Gastroesophageal sphincter (tissue), 4 donors: ENCODE measurements at places on chromosomes 2 and 18. TPM values are rescaled to one million over a fixed set of nuclear protein-coding genes. Genes with fewer than 3 reads are reported as not detected.

GRCh38 chr2:48525269-48525943, 4.5 kb upstream of the STON1 start:
- peak; percentile 30 for ATAC-seq

DNA sequence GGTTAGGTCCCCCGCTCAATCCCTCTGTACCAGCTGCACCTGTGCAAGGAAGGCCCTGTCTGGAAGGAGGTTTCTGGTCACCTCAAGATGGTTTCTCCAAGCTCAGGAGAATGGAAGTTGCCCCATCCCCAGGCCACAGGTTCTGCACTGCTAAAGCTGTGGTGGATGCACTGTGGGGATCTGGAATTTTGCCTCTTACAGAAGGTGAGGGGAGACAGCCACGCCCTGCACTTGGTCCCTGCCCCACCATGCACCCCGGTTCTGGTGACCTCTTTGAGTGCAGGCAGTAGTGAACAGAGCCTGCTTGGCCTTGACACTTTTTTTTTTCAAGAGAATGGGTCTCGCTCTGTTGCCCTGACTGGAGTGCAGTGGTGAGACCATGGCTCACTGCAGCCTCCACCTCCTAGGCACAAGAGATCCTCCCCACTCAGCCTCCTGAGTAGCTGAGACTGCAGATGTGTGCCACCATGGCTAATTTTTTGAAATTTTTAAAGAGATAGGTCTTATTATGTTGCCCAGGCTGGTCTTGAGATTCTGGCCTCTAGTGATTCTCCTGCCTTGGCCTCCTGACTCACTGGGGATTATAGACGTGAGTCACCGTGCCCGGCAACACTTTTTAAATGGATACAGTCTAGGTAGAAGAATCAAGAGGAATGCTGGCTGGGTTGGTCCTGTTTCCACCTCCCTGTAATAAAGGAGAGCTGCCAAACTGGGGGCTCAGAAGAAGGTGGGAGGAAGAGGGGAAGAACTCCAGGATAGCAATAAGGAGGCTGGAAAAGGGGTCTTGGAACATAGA, 5.8 kb upstream of the NT5DC4 start:
- ATAC-seq = no peak

- no peak for ATAC-seq
These were observed 200.0 kb downstream of the TSN start for GRCh38 chr2:121955426-121955825.

DNA sequence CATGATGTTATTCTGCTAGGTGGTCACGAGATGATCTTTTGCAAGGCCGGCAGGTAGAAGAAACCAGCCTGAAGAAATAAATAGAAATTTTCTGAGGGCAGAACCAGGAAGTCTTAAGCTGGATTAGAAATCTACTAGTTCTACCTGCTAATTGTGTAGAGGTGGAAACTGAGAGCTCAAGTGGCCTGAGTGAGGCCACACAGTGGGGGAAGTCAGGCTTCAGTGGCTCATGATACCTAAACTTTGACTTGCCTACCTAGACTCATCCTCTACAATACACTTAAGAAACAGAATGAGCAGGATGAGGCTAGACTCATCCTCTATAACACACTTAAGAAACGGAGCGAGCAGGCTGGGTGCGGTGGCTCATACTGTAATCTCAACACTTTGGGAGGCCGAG, 134.9 kb upstream of the NDUFV2 start:
- no peak for ATAC-seq

DNA sequence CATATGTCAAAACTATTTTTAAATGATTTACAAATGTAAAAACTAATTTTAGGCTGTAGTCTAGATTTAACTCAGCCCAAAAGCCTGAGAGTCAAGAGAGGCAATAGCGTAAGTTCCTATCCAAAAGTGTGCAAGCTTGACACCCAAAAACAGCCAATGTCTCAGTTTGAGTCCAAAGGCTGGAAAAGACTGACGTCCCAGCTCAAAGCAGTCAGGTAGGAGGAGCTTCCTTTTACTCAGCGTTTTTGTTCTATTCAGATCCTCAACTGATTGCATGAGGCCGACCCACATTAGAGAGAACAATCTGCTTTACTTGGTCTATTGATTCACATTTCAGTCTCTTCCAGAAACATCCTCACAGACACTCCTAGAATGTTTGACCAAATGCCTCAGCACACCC, 51.8 kb downstream of the MYL12B start:
- no peak for ATAC-seq

GRCh38 chr18:12076424-12077140, 17.1 kb upstream of the ANKRD62 start:
- ATAC-seq = peak; percentile 92

DNA sequence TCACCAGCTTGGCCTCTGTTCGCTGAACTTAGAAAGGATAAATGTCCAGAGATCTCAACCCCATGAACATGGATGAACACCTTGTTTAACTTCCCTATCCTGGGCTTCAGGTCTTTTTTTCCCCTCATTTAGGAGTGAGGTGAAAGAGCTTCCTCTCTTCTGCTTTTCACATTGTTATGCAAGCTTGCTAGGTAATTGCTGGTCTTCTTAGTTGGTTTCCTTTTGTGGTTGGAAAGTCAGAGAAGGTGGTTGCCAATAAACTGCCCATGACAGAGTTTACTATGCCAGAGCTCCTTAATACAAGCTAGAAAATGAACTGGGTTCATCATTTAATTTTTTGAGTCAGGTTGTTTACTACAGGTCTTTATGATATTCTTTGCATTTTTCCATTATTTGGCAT, 16.6 kb downstream of the SLC9A4 start:
- no peak for ATAC-seq

- ATAC-seq = no peak
These were observed 44.1 kb downstream of the CABLES1 start for GRCh38 chr18:23179416-23179815.

- peak; percentile 79 for ATAC-seq
These were observed 59.2 kb downstream of the IL1R2 start for GRCh38 chr2:102050854-102051391.

DNA sequence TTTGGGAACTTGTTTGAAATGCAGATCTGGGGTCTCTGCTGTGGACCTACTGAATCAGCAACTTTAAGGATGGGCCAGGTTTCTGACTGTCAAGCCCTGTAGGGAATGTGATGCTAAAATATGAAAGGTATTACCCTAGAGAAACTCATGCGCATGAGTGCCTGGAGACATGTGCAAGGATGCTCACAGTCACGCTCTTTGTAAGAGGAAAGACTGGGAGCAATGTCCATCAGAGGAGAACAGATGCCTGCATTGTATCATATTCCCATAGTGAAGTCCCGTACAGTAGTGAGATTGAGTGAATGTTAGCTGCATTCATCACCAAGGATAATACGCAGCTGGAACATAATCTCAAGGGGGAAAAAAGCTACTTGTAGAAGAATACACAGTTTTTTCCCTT, 14.1 kb downstream of the ZNF407 start:
- ATAC-seq = no peak

- ATAC-seq = no peak
These were observed 230.1 kb upstream of the PXDN start for GRCh38 chr2:1974397-1974796.

DNA sequence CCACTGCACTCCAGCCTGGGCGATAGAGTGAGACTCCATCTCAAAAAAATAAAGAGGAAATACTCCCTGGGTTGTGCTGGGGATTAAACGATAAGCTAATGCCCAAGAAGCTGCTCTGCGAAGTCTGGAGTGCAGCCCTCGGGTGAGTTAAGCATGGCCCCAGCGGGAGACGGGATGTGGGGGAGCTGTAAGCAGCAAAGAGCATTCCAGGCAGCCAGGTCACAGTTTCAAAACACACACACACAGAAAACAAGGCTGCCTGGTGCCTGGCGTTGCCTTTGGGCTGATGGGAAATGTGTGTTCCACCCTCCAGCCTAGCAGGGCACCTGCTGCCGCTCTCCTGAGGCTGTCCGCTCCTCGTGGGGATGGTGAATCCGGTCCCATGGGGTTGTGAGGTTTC, 24.1 kb downstream of the ODC1 start:
- ATAC-seq = no peak

GRCh38 chr2:222747526-222748160, 76.2 kb downstream of the MOGAT1 start:
- no peak for ATAC-seq

DNA sequence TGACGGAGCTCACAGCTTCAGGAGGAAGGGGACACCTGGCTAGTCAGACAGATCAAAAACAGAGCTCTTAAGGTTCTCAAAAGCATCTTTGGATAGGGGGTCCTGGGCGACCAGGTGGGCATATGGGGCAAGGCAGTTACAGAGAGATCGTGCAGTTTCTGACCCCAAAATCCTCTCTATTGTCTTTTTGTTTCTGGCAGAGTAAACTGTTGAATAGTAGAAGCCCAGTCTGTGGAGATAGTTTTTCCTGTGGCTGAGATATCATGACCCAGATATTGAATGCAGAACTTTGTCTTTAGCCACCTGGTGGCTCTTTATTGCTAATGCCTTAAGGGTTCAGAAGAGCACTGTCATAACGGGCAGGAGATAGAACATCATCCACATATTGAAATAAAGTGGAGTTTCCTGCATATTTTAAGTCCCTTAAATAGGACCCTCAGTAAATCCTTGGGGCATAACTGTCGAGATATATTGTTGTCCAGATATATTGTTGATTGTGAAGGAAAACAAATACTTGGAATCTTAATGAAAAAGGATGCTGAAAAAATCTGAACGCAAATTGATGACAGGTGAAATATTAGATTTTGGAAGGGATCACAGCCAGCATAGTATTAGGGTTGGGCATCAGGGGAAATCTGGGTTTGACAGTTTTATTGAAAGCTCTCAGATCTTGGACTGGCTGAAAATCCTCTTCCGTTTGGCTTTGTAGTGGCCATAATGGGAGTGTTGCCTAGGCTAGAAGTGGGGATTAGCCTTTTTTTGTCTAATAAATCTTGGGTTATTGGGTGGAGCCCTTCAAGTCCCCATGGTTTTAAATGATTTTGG, 14.1 kb upstream of the ZDBF2 start:
- peak; percentile 50 for ATAC-seq

- ATAC-seq = no peak
These were observed 166.2 kb upstream of the MAP3K20 start for GRCh38 chr2:172909454-172909853.

GRCh38 chr2:202858601-202859000, 13.0 kb downstream of the ICA1L start:
- ATAC-seq = no peak

DNA sequence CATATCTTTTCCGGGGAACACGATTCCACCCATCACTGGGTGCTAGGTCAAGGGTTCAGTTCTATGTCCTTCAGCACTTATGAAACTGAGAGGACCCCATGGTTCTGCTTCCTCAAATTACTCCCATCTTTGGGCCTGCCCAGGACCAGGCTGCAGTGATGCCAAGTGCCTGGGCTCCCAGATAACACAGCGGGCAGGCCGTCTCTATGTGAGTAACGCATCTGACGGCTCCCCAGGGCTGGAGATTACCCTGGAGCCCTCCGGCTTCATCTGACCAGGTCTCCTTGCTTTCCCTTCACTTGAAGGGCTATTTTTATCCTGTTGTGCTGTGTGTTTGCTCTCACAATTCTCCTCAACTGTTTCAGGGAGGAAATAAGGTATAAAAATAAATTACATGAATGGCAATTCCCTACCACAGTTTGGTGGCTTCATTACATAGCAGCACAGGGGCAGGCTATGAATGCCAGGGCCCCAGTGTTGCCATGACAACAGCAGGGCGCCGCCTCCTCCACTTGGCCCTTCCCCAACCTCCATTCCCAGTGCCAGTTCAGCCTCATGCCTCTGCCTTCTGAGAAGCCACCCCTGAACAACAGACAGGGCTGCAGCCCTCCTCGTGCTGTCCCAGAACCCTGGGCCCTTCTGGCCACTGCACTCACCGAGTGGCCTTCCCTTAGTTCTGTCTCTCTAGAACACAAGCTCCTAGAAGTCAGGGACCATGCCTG, 25.4 kb upstream of the TMEM131 start:
- ATAC-seq = no peak

DNA sequence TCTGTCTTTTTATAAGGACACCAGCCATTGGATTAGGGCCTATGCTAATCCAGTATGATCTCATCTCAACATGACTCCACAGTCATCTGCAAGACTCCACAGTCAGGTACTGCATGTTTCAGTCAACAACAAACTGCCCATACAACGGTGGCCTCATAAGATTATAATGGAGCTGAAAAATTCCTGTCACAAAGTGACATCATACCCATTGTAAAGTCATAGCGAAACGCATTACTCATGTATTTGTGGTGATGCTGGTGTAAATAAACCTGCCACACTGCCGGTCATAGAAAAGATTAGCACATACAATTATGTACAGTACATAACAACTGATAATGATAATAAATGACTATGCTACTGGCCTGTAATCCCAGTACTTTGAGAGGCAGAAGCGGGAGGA, 102.2 kb downstream of the TEX51 start:
- no peak for ATAC-seq

- ATAC-seq = no peak
These were observed 8.8 kb downstream of the NFATC1 start for GRCh38 chr18:79404567-79404910.

DNA sequence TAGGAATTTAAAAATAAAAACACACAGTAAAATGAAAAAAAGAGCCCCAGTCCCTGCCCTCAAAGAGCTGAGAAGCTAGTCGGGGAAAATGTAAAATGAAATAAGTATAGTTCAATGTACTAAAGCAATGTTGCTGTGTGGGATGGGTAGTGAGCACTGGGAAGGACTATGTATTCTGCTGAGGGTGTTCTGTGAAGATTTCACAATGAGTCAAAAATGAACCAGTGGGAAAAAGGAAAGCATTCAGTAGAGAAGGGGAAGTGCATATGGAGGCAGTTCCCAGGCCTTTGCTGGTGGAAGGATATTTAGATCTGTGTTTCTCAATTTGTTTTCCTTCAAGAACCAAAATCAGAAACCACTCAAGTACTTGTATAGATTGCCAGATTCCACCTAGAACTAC, 1094.7 kb upstream of the KLHL29 start:
- ATAC-seq = no peak

- ATAC-seq = no peak
These were observed 149.3 kb upstream of the PGAP1 start for GRCh38 chr2:197075754-197076337.

The CXCR1 gene
- not detected for total RNA-seq

The SAG gene
- total RNA-seq = not detected

The DPYSL5 gene
- not detected for total RNA-seq

The PROC gene
- total RNA-seq = not detected

The RGPD8 gene
- 38.4 TPM for total RNA-seq

The ASB18 gene
- total RNA-seq = not detected

The GALR1 gene
- 0.62 TPM for total RNA-seq

The GNLY gene
- total RNA-seq = not detected

The SLC11A1 gene
- total RNA-seq = 11.1 TPM

The LOXHD1 gene
- 0.15 TPM for total RNA-seq

The PCARE gene
- under 0.01 TPM for total RNA-seq

The ELOA2 gene
- total RNA-seq = not detected

The DCC gene
- total RNA-seq = 0.47 TPM
